ENCODE measurements at places on chromosomes 2 and 18.

GRCh38 chr18:363301-364085 lies 95.6 kb upstream of the THOC1 start:
- no peak for DNase-seq

- DNase-seq = peak; percentile 79
Measured at GRCh38 chr2:191376981-191377629, 131.9 kb downstream of the MYO1B start.

DNA sequence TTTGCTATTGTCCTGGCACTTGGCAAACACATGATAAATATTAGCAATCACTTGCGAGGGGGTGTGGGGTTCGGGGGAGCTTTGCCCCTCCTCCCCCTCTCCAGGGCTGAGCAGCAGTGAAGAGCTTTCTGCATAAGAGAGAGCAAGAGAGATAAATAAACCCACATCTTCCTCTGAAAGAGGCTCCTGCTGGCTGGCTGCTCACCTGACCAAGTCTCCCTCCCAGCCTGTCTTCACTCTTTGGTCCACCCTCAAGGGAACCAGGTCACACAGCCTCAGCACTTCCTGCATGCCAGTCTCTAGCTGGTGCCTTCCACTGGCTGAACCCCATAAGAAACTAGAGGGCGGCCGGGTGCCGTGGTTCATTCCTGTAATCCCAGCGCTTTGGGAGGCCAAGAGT lies 18.5 kb upstream of the YWHAQ start:
- no peak for DNase-seq

DNA sequence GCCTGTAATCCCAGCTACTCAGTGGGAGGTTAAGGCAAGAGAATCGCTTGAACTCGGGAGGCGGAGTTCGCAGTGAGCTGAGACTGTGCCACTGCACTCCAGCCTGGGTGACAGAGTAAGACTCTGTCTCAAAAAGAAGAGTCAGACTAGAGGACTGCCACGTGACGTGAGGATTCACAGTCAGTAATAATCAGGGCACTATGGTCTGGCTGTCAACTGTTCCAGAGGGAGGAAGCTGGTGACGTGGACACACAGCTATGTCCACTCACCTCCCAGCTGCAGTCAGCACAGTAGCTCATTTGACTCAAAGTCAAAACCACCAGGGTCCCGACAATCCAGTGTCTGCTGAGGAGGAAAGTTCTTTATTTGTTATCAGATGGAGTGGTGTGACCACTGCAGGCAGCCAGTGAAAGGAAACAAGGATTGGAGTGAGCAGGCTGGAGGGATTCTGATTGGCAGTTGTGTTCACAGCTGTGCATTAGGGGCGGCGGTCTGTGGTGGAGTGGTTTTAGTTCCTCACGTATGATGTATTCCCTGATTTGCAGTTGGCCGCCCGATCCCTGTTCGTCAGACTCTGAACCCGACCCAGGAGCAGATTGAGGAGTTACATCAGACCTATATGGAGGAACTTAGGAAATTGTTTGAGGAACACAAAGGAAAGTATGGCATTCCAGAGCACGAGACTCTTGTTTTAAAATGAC lies 37.9 kb downstream of the MOGAT1 start:
- no peak for DNase-seq

DNA sequence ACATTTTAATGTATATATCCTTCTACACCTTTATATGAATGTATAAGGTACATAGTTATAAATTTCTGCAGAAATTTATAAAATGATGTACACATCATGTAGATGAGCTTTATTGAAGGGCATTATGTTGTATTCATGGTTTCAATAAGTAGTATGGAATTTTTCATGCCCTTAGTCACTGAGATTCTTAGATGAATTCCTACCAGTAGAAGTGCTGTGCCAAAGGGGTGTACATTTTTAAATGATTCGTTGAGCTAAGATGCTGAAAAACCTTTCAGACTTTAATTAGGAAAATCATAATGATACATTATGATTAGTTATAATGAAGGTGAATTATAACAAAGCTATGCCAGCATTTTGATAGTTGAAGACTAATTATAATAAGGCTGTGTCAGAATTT lies 115.2 kb downstream of the ZNF236 start:
- no peak for DNase-seq

DNA sequence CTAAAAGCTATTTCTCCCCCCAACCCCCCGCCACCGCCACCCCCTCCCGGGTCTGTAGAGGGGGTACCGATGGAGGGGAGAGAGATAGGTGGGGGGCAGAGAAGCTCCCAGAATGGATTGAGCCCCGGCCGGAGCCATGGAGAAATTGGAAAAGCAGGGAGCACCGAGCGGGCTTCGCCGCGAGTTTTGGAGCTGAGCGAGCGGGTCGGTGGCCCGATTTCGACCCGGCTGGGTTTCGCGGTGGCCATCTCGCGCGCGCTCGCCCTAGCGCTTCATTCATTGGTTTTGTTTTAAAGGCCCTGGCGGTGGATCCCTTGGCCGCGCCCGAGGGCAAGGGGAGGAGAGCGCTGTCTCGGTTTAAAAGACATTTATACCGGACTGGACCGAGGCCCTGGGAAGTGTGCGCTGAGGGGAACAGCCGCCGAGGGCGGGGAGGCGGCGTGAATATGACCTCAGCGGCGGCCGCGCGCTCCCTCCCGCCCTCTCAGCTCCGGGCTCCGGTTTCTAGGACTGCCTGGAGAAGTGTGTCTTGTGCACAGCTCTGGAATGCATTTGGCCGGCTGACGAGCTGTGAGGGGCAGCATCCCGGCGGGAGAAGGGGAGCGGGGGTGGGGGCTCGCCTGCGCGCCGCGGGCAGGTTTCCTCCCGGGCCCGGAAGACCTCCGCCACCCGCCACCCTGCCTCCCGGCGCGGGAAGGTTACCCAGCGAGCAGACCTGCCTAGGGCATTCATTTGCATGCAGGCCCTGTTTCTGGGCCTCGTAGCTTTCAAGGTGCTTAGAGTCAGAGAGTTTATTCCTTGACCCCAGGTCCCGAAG lies 1.7 kb upstream of the SMAD7 start:
- DNase-seq = no peak

DNA sequence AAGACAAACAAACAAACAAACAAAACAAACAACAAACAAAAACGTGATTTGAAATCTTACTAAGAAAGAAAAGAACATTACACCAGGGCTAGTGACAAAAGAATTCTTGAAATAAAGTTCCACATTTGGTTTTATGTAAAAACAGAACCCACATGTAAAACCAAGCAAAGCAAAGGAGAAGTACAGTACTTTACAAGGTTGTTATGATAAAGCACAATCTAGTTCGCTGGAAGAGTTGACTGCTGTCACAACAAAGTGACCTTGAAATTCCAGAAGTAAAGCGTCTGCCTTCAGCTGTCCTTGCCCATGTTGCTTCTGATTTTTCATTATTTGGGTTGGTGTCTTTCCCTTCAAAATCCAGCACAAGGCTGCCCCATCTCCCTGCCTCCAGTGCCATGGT lies 94.8 kb upstream of the CYRIA start:
- DNase-seq = no peak

DNA sequence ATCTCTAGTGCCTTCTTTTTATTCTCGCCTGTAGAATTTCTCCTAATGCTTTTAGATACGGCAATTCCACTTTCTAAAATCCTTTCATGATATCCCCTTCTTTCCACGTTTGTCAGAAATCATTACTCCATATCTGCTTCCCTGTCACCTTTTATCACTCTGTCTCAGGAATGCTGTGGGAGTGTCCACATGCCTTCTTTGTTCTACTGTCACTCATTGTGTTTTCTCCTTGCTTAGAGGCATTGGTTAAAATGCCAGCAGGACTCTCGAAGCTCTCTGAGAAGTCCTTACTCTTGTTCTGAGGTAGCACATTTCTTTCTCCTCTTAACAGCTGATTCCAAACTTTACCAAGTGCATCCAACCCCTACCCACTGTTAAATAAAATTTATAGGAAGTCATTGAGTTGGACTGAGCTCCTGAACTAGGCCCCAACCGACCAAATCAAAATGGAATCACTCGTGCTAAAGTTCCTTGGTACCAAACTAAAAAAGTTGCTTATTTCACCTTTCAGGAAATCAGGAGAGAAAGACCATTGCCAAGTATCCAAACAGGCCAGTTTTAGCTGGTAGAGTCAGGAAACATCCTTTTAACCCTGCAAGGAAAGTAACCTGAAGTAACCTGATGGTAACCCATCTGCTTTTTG lies 10.6 kb upstream of the GALNT5 start:
- no peak for DNase-seq

GRCh38 chr2:111199840-111200239 lies 79.1 kb downstream of the BCL2L11 start:
- no peak for DNase-seq

DNA sequence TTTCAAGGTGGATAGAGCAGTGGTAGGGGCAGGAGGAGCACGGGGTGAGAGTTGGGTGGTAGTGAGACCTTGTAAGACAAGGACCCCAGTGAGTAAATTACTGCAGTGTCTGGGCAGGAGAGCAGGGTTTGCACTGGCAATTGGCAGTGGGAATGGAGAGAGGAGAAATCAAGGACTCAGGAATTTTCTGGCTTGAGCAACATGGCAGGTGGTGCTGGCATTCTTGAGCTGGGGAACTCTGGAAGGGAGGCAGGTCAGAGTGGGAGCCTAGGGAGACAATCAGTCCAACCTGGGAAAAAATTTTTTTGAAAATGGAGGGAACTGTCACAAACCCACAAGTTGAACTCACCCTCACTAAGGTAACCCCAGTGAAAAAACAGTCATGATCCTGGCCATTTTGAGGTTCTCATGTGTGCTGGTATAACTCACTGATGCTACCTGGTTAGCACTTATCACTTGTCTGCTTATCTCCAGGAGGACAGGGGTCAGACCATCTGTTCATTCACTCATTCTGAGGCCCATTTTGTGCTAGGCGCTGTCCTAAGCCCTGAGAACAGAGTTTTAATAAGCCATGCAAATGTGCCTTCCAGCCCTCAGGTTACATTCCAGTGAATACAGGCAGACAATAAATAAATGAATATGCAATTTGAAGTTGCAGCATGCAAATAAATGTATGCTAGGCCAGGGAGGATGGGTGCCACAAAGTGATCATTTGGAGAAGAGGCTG lies 92.2 kb upstream of the SEC11C start:
- no peak for DNase-seq

- no peak for DNase-seq
Measured at GRCh38 chr18:55398858-55399257, 189.1 kb downstream of the TCF4 start.

DNA sequence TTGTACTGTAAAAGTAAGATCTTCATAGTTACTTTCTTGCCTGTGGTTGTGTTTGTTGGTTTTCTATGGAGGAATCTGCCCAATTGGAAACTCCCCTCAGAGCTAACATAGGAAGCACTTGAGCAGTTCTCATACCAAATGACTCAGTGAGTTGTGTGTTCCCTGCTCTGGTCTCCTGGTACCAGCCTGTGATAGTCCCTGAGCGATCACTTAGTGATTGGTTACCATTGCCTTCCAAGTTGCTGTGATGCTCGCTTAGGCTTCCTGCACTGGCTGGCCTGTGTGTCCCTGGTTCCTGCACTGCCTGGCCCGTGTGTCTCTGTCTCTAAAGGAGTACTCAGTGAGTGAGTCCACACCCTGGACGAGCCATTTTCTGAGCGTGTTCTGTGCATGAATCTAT lies 133.0 kb downstream of the MAP4K4 start:
- no peak for DNase-seq

- no peak for DNase-seq
Measured at GRCh38 chr2:231924889-231925275, 1.3 kb downstream of the NPPC start.

DNA sequence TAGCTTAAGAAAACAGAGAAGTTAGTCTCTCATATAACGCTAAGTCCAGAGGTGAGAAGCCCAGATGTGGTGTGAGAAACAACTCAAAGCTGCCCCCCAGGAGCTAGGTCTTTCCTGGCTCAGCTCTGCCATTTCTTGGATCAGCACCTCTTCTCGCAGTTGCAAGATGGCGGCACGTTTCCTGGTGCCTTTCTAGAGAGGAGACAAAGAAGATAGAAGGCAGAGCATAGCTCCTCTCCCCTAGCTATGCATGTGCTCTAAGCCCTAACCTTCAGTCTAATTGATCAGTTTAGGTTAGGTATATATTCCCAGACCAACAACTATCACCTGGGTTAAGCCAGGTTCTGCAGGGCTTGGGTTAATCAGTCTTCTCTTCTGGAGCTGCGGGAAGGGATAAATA lies 119.5 kb upstream of the RAB12 start:
- DNase-seq = no peak

- no peak for DNase-seq
Measured at GRCh38 chr2:120174963-120175581, 48.1 kb downstream of the TMEM185B start.

DNA sequence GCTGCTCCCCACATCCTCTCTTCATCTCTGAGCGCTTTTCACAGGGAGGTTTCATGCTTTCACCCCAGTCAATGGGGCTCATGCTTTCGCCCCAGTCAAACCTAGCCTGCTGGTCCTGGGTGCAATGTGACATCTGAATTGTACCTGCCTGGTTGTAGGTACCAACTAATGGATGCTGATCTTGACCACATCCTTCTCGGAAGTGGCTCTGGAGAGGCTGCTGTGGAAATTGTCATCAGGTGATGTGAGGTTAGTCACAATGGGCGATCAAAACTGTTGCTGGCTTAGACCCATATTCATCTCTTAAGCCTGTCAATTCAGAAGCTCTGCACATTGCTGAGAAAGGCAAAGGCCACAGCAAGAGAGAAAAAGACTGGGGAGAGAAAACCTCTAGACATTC lies 32.7 kb upstream of the ALKAL2 start:
- DNase-seq = no peak

DNA sequence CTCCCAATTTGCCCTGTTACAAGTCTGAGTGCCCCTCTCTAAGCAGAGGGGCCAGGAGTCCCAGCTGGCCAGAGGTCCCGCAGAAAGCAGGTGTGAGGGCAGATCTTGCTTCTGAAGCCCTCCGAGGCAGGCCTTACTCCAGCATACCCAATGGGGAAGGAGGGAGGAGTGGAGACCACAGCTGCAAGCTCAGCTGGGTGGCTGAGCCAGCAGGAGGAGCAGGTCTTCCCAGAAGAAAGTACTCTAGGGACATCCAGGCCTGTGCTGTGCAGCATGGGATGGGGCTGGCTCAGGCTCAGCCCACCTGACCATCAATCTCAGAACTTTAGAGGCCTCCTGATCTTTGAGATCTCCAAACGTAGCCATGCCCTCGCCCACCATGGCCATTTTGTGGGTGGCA lies 31.3 kb downstream of the PLB1 start:
- no peak for DNase-seq

- no peak for DNase-seq
Measured at GRCh38 chr2:96507957-96508520, 2.9 kb upstream of the NEURL3 start.

- DNase-seq = no peak
Measured at GRCh38 chr2:144496092-144496976, 23.6 kb downstream of the ZEB2 start.

- DNase-seq = peak; percentile 4
Measured at GRCh38 chr2:237962432-237963084, 4.3 kb upstream of the UBE2F start.

DNA sequence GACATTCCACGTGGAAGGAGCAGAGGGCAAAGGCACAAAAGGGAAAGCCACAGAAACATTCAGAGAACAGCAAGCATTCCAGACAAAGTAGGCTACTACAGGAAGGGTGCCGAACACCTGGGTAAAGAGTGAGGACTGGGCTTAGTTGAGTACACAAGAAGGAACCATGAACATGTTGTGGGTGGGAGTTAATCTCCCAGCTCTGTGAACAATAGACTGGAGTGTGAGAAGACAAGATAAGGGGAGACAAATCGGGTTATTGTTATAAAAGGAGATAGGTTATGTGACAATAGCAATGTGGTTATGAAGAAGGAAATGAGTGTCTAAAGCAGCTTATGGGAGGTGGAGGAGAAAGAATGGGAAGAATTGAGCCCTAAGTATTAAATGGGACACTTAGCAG lies 70.0 kb downstream of the DPP4 start:
- no peak for DNase-seq

- no peak for DNase-seq
Measured at GRCh38 chr18:65257149-65257548, 493.7 kb upstream of the CDH7 start.

Data from RWPE2 (cell line).